Brain microvascular endothelial cell (primary cell): ENCODE measurements at places on chromosomes 16 and 17.
A peak's percentile ranks its signal among the peaks of the same experiment; 100 is the strongest.

DNA sequence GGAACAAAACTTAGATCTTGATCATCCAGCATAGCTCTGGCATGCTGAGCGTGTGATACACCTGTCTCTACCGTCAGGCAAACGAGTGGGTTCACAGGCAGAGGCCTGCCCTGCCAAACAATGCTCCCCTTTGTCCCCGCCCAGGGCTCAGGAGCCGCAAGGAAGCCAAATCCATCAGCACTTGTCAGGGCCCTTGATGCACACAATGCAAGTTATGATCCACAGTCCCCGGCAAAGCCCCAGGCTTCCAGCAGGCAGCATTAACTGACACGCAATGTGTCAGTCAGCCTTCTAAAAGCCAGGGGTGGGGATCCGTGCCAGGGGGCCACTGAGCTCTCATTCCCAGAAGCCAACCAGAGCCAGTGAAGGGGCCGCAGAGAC, 460.9 kb downstream of the SLC39A11 start:
- DNase-seq: no peak

DNA sequence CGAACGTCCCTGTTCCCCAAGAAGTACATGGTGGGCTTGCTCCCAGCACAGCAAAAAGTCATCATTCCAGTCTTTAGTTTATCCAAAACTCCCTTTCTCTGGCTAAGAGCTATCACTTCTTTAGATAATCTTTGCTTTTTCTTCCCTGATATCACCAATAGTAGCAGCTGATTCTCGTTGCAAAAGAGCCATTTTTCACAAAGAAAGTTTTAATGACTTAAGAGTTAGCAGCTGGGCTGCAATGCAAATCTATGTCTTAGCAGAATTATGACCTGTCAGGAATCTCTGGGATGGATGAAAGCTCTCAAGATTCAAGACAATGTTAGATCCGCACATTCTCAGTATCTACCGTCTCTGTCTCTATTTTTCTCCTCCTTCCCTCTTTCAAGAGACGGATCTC, 53.8 kb downstream of the NXN start:
- no peak for DNase-seq

GRCh38 chr17:15431196-15431595, 36.2 kb downstream of the CDRT4 start:
- DNase-seq: no peak

DNA sequence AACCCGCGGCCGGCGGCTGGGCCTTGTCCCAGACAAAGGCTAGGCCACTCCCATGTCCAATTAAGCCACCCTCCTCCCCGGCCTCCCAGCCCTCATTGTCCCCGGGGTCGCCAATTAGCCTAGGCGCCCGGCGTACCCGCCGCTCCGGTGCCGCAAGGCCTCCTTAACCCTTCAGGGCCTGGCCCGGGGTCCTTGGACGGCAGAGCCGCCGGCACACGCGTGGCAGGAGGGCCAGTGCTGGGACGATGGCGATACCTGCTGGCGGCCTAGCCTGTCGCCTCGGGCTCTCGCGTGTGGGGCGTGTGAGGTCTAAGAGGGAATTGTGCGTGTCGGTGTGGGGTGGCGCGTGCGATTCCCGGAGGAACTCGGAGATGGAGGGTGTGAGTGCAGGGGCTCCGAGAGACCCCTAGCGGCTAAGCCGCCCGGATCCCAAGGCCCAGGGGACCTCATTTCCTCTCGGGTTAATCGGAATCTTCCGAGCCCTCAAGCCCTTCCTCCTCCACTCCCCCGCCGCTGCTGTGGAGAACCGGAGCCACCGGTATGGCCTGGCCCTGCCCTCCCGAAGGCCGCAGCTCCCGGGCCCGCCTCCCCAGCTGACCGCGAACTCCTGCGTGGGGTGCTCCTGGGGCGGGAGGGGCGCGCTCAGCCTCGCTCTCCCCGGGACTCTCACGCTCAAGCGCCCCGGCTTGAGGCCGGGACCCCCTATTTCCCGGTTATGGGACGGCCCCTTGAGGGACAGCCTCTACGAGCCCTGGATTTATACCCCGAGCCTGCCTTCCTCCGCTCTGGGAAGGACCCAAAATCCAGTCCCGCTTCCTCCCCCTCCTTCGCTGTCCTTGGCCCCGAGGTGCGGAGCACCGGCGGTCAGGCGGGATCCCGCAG, 11.9 kb downstream of the TBX2 start:
- peak; percentile 31 for DNase-seq

GRCh38 chr16:49458243-49458642, 84.6 kb downstream of the C16orf78 start:
- no peak for DNase-seq

- no peak for DNase-seq
These were observed 1287.8 kb upstream of the CDH8 start for GRCh38 chr16:63323722-63324705.

DNA sequence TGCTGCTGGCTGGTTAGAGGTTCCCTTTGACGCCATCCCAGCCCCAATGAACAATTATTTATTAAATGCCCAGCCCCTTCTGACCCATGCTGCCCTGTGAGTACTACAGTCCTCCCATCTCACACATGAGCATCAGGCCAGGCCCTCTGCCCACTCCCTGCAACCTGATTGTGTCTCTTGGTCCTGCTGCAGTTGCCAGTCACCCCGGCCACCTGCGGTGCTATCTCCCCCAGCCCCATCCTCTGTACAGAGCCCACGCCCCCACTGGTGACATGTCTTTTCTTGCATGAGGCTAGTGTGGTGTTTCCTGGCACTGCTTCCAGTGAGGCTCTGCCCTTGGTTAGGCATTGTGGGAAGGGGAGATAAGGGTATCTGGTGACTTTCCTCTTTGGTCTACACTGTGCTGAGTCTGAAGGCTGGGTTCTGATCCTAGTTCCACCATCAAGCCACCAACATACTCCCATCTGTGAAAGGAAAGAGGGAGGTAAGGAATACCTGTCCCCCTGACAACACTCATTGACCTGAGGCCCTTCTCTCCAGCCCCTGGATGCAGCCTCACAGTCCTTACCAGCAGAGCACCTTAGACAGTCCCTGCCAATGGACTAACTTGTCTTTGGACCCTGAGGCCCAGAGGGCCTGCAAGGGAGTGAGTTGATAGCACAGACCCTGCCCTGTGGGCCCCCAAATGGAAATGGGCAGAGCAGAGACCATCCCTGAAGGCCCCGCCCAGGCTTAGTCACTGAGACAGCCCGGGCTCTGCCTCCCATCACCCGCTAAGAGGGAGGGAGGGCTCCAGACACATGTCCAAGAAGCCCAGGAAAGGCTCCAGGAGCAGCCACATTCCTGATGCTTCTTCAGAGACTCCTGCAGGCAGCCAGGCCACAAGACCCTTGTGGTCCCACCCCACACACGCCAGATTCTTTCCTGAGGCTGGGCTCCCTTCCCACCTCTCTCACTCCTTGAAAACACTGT, 11.3 kb downstream of the CX3CL1 start:
- peak; percentile 9 for DNase-seq

GRCh38 chr16:88634141-88634993, 4.0 kb upstream of the IL17C start:
- peak; percentile 32 for DNase-seq

GRCh38 chr17:12603566-12603965, 62.1 kb upstream of the MYOCD start:
- no peak for DNase-seq
